ENCODE measurements at places on chromosomes 3 and 15.

- DNase-seq = no peak
Measured at GRCh38 chr3:142650001-142650693, 54.0 kb downstream of the PLS1 start.

GRCh38 chr3:117651246-117651645 lies 941.7 kb downstream of the TUSC7 start:
- DNase-seq = no peak

DNA sequence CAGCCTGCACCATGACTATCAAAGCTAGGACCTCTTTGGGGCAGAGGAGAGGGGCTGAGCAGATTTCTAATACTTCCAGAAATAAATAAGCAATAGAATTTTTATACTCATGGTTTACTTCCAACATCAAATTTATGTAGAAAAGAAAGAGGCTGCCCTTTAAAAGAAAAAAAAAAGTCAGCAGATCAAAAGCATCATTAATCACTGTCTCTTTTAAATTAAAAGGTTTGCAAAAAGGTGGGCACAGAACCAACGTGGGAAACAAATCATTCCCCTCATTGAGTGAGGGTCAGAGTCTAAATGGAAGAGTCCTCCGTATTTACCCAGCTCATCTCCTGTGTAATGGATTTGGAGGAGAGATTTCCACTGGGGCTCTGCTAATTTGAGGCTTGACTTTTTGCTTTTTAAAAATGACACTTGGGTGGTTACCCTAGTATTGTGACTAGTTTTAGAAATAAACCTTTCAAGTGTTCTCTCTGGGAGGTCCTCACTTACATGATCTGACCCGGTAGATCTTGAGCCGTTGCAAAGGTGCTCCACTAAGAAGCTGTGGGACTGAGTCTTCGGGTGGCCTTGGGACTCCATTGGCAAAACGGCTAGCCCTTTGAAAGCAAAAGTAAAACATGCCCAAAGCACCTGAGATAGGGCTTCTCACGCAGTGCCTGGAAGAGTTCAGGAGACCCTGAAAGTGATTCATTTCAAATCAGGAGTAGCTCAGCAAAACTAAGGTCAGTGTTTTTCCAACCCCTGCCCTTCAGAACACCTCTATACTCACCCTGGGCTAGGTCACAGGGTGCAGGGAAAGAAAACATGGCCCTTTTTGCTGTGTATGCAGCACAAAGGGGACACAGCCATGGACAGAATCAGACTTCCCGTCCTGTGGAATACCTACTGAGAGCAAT lies 320.9 kb downstream of the FOXP1 start:
- DNase-seq = no peak

- DNase-seq = no peak
Measured at GRCh38 chr3:143092191-143092590, 27.4 kb upstream of the CHST2 start.

Data from GM10248 (cell line).